ENCODE measurements at places on chromosomes 4 and X.

DNA sequence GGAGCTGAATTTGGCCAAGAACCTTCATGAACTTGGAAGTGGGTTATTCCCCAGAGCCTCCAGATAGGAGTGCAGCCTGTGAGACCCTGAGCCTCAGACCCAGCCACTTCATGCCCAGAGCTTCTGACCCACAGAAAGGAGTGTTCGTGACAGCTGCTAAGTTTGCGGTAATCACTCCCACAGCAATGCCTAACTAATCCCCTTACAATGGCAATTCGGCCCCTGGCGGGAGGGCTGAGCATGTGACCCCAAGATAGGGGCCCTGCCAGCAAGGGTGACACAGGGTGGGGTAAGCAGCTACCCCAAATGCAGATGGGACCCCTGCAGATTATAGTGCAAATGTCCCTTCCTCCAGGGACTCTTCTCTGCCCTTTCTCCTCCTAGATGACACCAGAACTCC, 22.5 kb downstream of the PNMA6E start:
- no peak for DNase-seq

- DNase-seq = no peak
These were observed 19.7 kb upstream of the ABCG2 start for GRCh38 chr4:88177983-88178625.

GRCh38 chr4:25029479-25030276, 1.1 kb downstream of the LGI2 start:
- no peak for DNase-seq

DNA sequence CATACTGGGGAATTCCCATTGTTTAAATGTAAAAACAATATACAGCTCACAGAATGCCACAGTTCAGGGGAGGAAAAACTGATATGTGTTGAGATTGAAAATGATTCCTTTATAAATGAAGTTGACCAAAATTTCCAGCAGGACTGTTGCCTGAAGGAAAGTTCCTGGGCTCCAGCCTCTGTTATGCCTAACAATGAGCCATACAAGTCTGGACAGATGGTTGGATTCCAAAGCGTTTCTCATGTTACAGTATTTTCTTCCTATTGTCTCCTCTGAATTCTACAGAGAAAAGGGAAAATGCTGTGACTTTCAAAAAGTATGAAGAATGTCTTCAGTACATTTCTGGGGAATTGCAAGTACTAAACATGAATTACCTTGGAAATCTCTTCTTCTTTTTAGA, 73.3 kb downstream of the ALPK1 start:
- no peak for DNase-seq

DNA sequence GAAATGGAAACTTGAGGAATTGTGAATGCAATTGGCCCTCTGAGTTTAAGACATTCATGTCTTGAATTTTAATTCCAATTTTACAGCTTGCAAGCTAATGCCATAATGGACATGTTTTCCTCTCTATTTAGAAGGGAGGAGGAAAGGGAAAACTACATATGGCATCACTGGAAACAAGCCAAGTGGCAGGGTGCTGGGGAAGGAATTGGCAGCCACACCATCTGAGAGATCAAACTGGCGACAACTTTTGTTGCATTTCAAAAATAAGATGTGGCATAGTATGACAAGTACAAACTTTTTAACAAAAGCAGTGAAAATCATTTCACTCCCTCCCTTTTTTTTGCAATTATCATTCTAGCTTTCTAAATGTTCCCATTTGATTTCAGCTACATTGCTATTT, 615.6 kb downstream of the CENPC start:
- no peak for DNase-seq

DNA sequence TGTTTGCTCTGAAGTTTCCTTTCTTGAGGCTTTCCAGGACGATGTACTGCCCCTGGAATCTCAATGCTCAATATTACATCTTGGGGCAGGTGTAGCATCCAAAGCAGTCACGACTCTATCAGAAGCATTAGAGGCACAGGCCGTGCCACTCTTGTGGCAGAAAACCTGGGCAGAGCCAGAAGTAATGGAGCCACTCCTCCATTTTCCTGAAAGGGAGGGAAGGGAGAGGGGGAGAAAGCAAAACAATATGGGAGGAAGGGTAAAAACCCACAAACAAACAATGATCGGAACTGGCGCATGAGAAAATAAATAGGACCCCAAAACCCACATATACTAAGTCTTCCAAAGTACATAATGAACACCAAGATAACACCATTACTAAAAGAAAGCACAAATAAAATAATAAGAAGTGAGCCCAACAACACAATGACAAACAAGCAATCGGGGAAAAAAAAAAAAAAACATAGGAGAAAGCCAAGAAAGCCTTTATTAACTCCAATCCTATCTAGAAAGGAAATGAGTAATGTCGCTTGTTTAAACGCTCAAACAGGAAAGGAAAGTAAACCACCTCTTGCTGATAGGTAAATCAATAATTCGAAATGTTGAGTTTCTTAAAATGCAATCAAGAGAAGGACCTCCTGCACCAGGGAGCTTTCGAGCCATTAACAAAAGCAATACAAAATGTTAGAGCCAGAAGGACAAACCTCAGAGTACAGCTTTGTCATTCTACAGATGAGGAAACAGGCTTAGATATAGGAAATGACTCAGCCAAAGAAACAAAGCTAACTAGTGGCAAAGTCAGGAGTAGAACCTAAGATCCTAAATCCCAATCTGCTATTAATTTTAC, 117.4 kb downstream of the ATRX start:
- no peak for DNase-seq

DNA sequence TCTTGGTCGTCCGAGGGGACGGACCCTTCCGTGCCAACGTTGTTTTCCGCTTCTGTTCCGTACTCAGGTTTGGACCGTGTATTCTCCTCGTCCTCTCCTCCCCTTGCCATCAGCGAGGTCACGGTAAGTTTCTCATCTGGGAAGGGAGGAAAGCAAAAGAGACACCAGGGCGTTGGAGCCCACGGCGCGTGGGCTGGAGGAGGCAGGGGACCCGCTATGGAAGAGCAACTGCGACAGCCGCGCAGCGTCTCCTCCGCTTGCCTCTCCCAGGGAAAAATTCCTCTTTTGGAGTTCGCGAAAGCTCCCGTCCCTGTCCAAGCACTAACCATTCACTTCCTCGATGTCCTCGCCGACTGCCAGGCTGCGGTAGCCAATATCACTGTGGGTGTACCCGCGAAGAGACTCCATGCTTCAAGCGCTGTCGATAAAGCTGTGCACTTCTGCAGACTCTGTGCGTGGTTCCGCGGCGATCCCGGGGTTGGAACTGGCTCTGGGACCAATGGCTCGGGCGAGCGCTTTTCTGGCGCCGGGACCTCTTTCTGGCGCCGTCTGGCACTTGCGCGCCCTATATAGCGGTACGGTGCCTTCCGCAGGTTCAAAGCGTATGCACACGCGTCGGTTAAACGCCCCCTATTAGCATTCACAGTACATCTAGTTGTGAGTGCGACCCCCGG, at the start of gene ESX1:
Gene ESX1, minus strand, starts transcription at position 492 of the 674 bp plus-strand sequence. Its CDS starts 84 bp downstream, at position 408.
- no peak for DNase-seq

GRCh38 chrX:70922774-70923473, 8.0 kb downstream of the SLC7A3 start:
- no peak for DNase-seq

- no peak for DNase-seq
These were observed 8.2 kb upstream of the SMPX start for GRCh38 chrX:21766101-21766500.

DNA sequence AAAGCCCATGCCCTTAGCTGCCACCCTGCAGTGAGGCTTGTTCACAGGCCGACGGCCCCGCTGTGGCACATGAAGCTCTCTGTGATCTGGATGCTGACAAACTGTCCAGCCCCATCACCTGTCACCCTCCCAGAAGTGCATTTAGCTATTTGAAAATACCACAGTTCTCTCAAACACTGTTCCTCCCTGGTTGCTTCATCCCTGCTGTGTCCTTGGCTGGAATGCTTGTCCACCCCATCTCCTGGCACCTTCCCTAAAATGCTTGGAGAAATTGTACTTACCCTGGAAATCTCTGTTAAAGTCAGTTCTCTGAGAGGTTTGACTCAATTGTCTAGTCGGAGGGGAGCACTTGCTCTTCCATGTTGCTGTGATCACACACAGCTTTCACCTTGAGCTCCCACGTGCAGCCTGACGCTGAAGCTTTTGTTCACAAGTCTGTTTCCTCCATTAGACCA, 10.1 kb downstream of the SYNPO2 start:
- no peak for DNase-seq

DNA sequence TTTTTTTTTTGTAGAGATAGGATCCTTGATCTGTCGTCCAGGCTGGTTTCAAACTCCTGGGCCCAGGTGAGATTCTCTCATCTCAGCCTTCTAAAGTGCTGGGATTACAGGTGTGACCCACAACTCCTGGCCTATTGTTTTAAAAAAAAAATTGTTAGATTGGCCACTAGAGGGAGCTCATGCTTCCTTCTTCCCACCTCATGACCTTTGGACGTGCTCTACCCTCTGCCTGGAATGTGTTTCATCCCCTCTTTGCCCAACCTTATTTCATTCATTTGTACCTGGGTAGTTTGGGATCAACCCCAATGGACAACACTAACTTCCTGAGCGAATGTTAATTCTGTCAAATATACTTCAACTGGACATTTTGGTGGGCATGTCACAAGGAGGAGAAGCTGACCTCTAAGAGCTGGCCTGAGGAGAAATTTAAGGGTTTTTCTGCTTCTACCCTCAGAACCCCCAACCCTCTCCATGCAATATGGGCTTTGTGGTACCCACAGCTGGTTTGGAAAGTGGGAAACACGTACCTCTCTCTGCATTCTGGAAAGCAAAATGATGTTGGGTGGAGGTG, 6.4 kb downstream of the PPEF2 start:
- no peak for DNase-seq

GRCh38 chr4:106985830-106986229, 50.3 kb downstream of the DKK2 start:
- DNase-seq = no peak

- DNase-seq = no peak
These were observed 31.5 kb upstream of the RPL34 start for GRCh38 chr4:108588878-108589277.
